ENCODE measurements at places on chromosomes 7 and 10.

GRCh38 chr7:45244981-45245380 lies 87.4 kb downstream of the RAMP3 start:
- peak; percentile 66 for DNase-seq

DNA sequence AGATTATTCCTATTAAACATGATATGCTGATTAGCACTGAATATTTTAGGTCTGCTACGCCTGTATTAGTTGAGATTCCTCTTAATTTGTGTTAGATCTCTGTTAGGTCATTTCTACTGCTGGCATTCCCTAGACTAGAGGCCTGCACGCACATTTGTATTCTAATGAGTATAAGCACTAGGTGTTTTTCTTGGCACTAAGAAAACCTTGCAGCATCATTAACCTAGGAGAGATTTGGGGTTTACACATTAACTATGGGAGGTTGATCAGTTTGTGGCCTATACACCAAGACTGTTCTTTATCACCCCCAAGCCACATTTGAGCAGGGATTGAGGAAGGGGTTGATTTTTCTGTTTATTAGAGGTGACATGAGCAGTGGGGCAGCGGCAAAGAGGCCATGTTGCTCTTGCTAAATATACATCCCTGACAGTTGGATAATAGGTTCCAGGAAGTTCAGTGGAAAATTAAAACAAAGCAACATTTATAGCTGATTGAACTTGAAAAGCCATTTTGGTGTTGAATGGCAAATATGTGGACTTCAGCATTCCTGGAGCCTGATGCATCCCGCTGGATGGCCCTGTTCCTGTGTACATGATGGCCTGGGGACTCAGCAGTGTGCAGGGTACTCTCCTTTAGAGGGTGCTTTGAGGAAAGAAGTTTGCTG lies 65.2 kb downstream of the GBF1 start:
- DNase-seq = no peak

- DNase-seq = no peak
Observed at GRCh38 chr7:138325434-138325833, 134.6 kb upstream of the TRIM24 start.

DNA sequence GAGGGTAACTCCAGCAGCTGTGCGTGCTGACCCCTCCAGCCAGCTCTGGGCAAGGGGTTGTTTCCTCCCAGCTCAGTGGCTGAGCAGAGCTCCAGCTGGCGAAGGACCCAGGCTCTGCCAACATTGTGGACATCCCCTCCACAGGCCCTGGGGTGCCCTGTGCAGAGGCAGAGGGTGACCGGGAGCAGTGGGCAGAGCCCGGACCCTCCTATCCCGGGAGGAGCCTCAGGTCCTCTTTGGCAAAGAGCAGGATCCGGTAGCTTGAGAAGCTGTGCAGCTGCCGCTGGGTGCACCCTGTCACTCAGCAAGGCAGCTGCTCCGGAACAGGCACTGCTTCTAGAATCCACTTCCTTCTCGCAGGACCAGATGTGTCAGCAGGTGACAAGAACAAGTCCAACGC lies 175.9 kb downstream of the EBF3 start:
- DNase-seq = no peak

- DNase-seq = no peak
Observed at GRCh38 chr7:21500117-21500832, 42.6 kb upstream of the DNAH11 start.

GRCh38 chr10:11799736-11800080 lies 23.4 kb upstream of the PROSER2 start:
- no peak for DNase-seq

- no peak for DNase-seq
Observed at GRCh38 chr10:113320987-113321386, 231.9 kb upstream of the HABP2 start.

DNA sequence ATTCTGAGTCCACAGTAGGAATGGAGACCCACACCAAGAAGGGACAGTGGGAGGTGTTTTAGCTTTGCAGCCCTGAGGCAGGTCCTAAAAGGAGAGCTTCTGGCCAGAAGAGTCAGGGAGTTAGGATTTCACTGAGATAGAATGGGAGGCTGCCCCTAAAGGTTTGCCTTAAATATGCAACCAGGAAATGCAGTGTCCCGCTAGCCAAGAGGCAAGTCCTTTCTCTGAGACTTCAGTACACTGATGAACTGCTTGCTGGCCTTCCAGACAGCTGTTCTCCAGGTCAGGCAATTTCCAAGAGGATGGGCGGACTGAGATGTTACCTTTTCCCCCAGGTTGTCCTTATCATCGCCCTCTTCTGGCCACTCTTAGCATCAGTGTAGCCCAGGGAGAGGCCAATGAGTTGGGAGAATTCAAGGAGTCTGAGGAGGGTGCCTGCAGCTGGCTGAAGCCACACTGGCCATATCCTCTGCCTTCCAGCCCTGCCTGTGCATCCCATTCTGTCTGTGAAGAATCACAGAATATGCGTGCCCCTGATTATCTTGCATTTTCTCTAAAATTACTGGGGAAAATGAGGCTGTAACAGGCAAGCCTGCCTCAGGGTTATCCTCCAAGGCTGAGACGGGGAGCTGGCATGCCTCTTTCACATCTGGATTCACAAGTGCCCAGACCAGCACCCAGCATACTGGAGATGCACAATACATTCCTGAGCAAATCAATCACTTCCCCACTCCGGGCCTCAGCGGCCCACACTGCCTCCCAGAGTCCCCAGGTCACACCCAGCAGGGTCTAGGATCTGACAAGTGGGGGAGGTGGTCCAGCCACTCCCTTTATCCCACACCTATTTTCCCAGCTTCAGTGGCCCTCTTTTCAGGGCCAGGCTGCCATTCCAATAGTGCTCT lies 2.4 kb downstream of the TLL2 start:
- DNase-seq = no peak

DNA sequence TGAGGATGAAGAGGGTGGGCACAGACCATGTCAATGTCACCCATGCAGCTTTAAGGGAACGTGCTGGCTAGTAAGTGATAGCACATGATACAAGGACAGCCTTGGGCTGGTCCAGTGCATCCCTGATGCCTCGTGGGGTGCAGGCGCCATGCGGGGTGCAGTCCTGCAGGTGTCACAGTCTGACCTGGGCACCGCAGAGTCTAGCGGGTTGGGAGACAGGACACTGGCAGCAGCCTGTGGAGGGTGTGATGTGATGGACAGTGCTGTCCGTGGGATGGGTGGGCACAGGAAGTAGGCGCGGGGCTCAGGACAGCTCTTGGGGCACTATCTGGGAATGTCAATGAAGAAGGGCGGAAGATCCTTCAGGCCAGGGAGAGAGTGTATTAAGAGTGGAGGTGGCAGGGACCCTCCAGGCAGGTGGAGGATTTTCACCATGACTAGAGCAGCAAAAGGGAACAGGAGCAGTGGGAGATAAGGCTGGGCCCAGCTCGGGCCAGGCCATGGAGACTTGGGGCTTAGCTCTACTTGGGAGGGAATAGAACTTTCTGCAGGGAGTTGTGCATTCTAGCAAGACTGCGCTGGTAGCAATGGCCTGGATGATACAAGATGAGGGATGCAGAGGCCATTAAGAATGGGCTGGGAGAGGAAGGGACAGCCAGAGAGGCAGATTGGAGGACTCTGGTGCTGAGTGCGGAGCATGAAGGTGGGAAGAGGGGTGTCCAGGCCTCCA lies 122.5 kb downstream of the PTPN20 start:
- no peak for DNase-seq

DNA sequence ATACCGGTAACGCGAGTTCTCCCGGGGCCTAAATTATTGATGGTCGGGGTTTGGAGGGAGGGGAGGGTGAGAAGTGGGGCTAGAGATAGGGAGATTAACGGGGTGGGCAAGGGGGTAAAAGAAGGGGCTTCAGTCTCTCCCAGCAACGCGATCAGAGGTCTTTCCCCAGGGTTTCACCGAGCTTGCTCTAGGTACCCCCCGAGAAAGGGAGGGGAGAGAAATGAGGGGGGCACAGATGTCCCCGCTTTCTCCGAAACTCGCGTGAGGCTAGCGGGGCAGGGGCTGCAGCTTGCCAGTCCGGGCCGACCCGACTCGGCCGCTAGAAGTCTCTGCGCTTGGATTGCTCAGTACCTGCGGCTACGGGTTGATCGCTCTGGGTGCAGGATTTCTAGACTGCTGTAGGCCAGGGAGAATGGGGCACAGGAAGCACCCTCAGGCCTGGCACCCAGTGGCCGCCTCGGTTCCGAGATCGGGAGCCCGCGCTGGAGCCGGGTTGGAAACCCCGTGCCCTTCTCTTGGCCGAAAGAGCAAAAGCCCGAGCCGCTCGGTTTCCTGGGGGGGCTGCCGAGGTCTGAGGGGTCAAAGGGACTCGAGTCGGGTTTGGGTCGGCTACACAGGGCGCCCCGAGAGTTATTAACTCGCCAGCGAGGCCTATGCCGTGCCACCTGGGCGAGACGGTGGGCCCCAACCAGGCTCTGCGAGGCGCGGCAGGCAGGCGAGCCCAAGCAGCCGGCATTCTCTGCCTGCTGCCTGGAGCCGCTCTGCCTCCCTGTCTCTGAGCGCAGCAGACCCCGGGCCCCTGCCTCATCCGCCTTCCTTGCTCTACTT lies 3.1 kb downstream of the PAX2 start:
- no peak for DNase-seq

DNA sequence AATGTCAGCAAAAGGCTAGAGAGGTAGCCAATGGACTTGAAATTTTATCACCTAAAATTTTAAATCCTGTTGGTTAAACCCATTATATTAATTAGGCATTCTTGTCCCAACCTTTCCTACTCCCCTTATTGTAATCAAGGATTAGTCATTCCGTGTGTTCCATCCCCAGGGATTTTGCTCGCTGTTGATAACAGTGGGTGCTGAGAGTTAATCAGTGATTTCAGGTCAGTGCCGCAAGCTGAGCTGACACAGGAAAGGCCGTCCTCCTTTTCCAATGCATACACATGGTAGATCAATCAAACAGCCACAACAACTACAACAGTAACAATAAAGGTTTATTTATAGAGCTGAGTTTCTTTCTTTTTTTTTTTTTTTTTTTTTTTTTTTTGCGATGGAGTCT lies 271.4 kb downstream of the ACTR3B start:
- DNase-seq = no peak

- DNase-seq = no peak
Observed at GRCh38 chr10:29140151-29140550, 148.7 kb upstream of the LYZL1 start.

DNA sequence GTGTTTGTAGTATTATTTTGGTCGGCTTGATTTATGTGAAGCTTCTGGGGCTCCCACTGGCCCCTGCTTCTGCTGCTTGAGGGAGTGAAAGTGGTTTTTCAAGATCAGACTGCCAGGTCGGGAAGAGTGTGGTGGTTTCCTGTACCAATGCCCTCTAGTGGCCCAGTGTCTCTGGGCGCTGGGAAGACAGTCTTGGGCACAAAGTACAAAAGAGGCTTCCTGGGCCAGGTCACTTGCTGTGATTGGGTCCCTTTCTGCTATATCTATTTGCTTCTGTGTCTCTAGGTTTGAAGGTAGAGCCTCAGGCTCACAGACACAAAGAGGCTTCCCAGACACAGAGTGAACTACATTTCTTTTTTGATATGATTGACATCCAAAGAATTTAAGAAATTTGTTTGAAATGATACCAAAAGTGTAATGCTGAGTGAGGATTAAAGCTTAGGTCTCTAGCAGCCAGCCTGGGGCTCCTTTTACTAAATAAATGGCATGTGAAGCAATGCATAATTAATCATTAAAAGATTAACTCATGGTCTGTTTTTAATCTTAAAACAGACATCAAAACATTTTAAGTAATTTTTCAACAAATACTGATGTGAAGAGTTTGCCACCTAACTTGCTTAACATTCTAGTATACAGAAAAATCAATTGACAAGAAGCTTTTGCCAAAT lies 36.3 kb downstream of the ABCB1 start:
- no peak for DNase-seq

GRCh38 chr7:91181949-91182348 lies 82.3 kb upstream of the FZD1 start:
- DNase-seq = no peak

GRCh38 chr10:132132421-132132841 lies 54.3 kb upstream of the DPYSL4 start:
- DNase-seq = no peak

Measured in NCI-H524 treated with DMSO at 0.1 percent for 48 hours (cell line).